ENCODE measurements at places on chromosomes 11 and 22.

DNA sequence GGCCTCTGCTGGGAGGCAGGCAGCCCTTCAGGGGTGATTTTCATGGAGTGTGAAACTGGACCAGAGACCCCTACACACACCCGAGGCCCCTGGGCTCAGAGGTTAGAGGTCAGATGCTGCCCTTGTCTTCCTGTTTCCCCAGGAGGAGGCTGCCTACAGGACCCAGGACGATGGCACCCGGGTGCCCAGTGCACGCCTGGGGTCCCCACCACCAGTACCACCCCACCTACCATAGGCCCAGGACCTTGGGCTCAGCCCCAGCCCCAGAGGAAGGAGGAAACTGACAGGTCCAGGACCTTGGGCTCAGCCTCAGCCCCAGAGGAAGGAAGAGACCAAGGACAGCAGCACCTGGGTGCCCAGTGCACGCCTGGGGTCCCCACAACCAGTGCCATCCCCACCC is 79.2 kb downstream of the BRD1 start:
- H3K36me3 ChIP-seq: no peaks in the 10 kb centered on the region
- no peak overlapping the region for H3K27ac ChIP-seq
- DNase-seq: no peak
- no peak overlapping the region for H3K4me3 ChIP-seq

- no peak overlapping the region for H3K27ac ChIP-seq
- no peaks in the 10 kb centered on the region for H3K36me3 ChIP-seq
- no peak overlapping the region for H3K4me3 ChIP-seq
- peaks cover 4% of the 10 kb centered on the region for H3K4me1 ChIP-seq
Measured at GRCh38 chr11:79098146-79098545, 342.7 kb downstream of the TENM4 start.

DNA sequence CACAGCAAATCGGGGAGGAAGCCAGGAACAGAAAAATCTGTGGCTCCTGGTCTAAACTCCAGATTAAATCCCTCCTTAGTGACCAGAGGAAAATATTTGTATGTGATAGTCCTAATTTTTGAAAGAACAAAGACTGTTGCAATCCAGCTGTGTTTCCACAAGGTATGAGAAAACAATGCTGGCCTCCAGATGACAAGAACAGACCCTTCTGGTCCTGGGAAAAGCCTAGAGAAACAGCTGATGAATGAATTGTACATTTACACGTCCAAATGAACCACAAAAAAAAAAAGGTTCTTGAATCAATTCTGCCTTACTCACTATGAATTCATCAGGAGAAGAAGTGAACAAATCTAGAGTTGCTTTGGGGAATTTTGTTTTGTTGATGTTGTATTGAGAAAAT is 63.7 kb downstream of the ETS1 start:
- DNase-seq: no peak
- H3K4me3 ChIP-seq: no peak overlapping the region
- no peaks in the 10 kb centered on the region for H3K36me3 ChIP-seq
- H3K27me3 ChIP-seq: no peaks in the 10 kb centered on the region
- no peak overlapping the region for H3K27ac ChIP-seq

GRCh38 chr22:23250056-23250784 is 69.9 kb downstream of the BCR start:
- H3K4me3 ChIP-seq: no peak overlapping the region
- no peak overlapping the region for H3K27ac ChIP-seq
- DNase-seq: no peak
- no peaks in the 10 kb centered on the region for H3K36me3 ChIP-seq
- no peaks in the 10 kb centered on the region for H3K27me3 ChIP-seq

DNA sequence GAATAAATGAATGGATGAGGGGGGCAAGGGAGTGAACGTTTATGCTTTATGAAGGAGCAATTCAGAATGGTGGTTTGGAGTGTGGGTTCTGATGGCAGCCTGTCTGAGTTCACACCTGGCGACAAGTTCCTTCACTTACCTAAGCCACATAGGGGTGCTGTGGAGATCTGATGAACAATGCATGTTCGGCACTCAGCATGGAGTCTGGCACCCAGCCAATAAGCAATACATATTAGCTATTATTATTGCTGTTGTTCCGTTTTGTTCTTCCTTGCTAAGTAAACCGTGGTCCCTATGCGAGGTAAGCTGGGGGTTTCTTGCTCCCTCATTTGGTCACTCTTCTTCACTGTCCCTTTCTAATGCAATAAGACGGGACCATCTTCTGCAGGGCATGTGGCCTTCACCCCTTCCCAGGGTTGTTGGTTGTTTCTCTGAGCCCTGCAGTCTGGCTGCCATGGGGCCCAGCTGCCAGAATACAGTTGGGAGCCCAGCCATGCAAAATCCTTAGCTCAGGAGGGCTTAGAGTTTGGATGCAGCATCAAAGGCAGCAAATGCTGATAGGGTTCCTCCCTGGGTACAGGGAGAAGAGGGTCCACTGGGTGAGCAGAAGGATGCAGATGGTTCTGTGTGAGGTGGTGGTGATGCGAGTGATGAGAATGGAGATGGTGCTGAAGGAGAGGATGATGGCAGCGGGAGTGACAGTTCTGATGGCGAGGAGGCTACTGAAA is 6.4 kb upstream of the PKNOX2 start:
- H3K27ac ChIP-seq: no peak overlapping the region
- H3K36me3 ChIP-seq: no peaks in the 10 kb centered on the region
- no peaks in the 10 kb centered on the region for H3K4me1 ChIP-seq
- DNase-seq: peak; percentile 1
- no peaks in the 10 kb centered on the region for H3K27me3 ChIP-seq

Measured in HCT116 (cell line).